ENCODE measurements at places on chromosomes 2 and 18.

- no peak for DNase-seq
Measured at GRCh38 chr2:199570934-199571333, 113.2 kb upstream of the SATB2 start.

GRCh38 chr2:136613096-136613495 is 152.2 kb upstream of the THSD7B start:
- DNase-seq: no peak

DNA sequence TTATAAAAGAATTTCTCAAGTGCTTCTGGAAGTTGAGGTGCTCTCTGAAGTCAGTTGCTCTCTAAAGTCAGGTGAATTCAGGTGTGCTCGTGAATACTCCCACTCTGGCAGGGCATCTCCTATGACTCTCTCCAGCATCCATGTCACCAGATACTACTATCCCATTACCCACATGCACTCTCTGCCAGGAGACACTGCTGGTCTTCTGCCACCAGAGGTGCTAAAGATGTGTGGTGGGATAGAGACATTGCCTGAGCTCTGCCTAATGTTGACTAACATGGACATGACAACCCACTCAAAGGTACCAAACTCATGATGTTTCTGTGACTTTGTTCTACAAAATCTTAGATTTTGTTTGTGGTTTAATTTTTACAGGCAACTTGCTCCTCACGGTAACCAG is 106.4 kb upstream of the HNRNPA3 start:
- no peak for DNase-seq

DNA sequence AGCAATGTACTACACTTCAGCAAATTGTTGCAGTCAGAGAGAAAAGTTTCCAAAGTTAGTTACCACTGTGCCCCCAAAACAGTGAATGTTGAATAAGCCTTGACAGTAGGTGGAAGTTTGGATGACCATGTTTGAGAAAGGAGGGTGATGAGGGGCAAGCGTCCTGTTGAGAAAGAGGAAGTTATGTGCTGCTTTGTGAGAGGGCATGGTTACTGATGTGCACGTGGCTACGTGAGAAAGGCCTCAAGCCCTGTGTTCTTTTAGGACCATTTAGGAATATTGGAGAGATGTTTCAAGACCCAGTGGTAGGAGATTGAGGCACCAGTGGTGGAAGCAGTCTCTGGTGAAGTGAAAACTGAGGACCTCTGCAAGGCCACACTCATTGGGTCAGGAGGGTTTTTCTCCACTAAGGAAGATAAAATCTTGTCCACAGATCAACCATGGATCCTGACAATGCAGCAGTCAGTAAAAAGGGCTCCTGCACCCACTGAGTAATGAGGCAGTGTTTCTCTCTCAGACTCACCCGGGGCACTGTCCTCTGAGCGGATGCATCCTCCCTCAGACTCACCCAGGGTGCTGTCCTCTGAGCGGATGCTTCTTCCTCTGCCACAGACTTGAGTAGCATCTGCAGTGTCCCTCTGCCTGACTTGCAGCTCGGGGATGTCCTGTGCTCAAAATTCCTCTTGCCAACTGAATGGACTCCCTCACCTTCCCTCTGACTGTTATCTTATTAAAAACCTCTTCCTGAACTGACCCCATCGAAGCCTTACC is 34.7 kb upstream of the ACTR3 start:
- no peak for DNase-seq

DNA sequence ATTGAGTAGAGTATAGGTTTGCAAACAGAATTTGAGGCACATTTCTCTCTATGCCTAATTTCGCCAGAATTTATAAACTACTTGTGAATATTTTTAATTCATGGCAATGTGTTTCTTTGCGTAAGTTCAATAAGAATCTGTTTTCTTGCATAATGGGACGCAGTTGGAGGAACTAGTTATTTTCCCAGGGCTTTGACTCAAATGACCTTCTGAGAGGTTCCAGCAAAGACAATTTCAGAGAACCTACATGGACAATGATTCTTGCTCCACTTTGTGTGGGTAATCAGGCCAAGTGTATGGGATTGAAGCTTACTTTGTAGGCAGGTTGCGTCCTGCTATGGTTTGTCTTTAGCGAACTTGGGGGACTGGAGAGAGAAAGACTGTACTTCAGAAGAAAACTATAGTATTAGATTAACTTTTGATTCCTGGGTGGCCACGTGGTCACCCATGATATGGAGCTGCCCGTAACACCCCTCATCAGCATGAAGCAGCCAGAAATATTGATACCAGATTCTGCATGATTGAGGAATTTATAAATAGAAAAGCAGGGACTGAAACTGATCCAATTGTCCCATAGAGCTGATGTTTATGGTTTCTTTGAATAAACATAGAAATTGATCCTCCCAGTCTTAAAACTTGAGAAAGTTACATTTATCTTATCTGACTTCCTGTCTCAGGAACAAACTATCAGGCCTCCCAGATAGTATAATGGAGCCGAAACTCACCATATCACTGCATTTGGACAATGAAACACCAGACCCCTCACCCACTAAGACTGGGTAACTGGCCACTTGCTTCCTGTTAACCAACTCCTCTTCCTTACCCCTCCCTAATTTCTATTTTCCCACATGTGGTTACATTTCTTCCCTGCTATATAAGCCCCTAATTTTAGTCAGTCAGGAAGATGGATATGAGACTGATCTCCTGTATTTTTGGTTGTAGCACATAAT is 815.3 kb upstream of the HS6ST1 start:
- DNase-seq: no peak

DNA sequence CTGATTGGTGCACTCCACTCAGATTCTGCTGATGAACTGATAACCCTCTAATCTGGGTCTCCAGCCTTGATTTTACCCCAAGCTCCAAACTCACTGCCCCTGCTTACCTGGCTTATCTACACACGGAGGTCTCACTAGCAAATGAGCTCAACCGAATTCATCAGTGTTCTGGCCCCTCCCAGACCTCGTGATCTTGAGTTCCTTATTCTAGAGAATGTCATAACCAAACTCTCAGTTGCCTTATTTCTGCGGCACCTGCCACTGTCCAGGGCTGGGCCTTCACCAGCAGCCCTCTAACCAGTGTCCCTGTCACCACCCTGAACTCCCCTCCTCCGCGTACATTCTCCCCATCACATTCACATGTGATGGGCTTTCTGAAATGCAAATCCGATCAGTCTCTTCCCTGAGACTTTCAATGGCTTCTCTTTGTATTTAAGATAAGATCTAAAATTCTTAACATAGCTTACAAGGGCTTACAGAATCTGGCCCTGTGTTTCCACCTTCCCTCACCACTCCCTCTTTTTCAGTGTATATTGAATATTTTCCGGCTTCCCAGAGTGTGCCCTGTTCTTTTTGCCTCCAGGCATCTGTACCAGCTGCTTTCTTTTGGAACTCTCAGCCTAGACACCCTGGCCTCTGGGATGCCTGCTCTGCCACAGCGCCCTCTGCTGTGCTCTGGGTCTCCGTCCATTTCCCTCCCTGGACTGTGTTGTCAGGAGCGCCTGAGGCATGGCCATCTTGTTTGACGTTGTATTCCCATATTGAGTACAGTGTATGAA is 31.1 kb downstream of the NAB1 start:
- DNase-seq: no peak

GRCh38 chr2:6641956-6642355 is 223.8 kb downstream of the CMPK2 start:
- no peak for DNase-seq

DNA sequence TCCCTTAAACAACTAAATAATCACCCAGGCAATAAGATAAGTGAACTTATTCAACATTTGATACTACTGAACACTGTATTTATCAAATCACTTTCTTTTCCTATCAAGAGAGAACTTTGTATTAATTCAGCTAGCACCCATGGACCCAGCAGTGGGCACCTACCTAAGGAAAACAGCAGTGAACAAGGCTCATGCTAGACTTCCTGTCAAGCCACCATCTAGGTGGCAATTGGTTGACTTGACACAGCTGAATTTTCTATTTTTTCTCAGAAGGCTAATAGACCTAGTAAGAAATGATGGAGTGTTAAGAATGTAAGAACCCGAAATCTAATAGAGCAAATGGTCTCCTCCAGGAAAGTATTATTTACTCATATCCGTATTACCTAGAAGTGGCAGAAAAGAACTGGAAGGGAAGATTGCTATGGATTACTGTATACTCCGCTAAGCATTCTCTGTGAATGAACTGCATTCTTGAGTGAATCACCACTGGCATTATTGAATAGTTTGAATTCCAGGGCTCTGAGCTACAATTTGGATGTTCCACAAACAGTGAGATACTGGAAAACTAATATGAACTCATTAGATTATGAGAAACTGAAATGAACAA is 988.2 kb upstream of the CDH2 start:
- no peak for DNase-seq

All from RWPE2 (cell line).